A549 treated with DMSO at 1 μM for 4 hours (cell line): ENCODE measurements at places on chromosomes 2 and 18. TPM values are rescaled to one million over a fixed set of nuclear protein-coding genes. Genes with fewer than 3 reads are reported as not detected.

The GRP gene
- total RNA-seq: not detected in 5 replicates

The HOXD8 gene
- 4.8 to 5.9 TPM (median 5.5 TPM) in 5 replicates for total RNA-seq

The GALNT3 gene
- total RNA-seq: not detected in 5 replicates

The PDE1A gene
- 0.09 to 0.11 TPM (median 0.10 TPM) in 4 of 5 replicates, not detected in the other for total RNA-seq

The RAB6C gene
- not detected in 5 replicates for total RNA-seq

The IL1F10 gene
- total RNA-seq: not detected in 5 replicates

The PLGLB2 gene
- 0.29 to 0.49 TPM (median 0.45 TPM) in 5 replicates for total RNA-seq

The TRIB2 gene
- total RNA-seq: 0.19 to 0.69 TPM (median 0.23 TPM) in 5 replicates
